ENCODE measurements at places on chromosomes 5 and 9.

GRCh38 chr5:85512896-85513295 is 1104.8 kb upstream of the COX7C start:
- no peak for DNase-seq

GRCh38 chr5:148491793-148492184 is 108.0 kb downstream of the FBXO38 start:
- no peak for DNase-seq

- DNase-seq, result no peak
These were observed 171.8 kb downstream of the XRCC4 start for GRCh38 chr5:83249156-83249555.

GRCh38 chr5:129065721-129066120 is 28.8 kb upstream of the ISOC1 start:
- DNase-seq, result no peak

GRCh38 chr9:129341171-129341986 is 163.3 kb upstream of the IER5L start:
- peak; percentile 57 for DNase-seq

- no peak for DNase-seq
These were observed 101.7 kb upstream of the PRR16 start for GRCh38 chr5:120362426-120362825.

GRCh38 chr5:59587489-59588337 is 305.8 kb downstream of the PDE4D start:
- peak; percentile 25 for DNase-seq

GRCh38 chr9:133226219-133227171 is 17.4 kb upstream of the OBP2B start:
- DNase-seq, result no peak

- DNase-seq, result peak; percentile 39
These were observed 74.2 kb downstream of the SHB start for GRCh38 chr9:37994639-37995347.

- DNase-seq, result no peak
These were observed 147.6 kb downstream of the ST8SIA4 start for GRCh38 chr5:100755435-100755834.

- DNase-seq, result no peak
These were observed 2.3 kb upstream of the AK3 start for GRCh38 chr9:4743131-4743875.

DNA sequence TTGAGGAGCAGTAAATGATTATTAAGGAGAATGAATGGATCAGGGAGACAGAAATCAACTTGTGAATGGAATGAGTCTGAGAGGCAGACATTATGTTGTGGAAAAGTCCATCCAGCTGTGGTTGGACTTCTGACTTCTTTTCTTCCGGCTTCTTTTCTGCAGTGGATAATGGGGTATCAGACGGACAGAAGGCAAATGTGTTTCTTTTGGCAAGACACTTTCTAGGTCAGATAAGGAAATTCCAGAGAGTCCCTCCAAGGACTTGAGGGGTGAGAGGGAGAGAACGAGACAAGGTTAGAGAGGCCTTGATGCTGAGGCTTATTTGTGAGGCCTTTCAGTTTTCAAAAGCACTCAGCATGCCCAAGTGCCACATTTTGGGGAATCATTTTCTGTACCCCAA is 17.1 kb upstream of the GRHPR start:
- no peak for DNase-seq

- no peak for DNase-seq
These were observed 80.6 kb upstream of the CPLX2 start for GRCh38 chr5:175790796-175791195.

- DNase-seq, result no peak
These were observed 31.7 kb upstream of the SLC6A3 start for GRCh38 chr5:1476967-1477310.

GRCh38 chr9:100082782-100083181 is 16.0 kb downstream of the ERP44 start:
- DNase-seq, result no peak

GRCh38 chr5:165559645-165560044 is 2054.2 kb downstream of the MAT2B start:
- DNase-seq, result no peak

DNA sequence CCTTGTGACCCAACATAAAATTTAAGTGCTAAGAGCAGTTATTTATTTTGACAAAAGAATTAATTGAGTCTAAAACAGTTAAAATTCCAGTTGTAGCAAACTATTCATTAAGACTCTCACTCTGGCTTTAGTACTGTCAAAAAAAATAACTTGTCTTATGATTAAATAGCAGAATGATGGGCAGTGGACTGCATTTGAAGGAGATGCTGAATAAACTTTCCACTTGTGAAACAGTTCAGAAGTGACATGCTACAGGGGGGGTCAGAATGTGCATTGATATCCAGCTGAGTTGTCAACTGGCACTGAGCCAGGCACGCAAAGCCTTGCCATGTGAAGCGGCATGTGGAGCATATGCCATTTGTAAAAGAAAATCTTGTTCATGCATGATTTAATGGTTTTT is 76.0 kb downstream of the FCHO2 start:
- DNase-seq, result peak; percentile 20

DNA sequence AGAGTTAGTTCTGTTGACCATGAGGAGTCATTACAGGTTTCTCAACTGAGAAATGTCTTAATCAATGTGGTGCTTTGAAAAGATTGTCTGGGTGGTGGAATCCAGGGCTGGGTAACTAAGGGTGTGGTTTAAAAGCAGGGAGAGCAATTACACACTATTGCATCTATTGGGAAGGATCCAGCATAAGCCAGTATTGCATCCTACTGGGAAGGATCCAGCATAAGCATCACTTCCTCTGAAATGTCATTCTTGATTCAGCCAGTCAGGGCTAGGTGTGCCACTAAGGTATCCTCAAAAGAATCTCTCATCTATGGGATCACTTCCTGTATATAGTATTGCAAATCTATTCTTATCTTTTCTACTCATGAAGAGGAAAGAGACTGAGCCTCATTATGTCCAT is 38.6 kb downstream of the ELOVL7 start:
- no peak for DNase-seq
